ENCODE measurements at places on chromosomes 1 and 21. TPM values are rescaled to one million over a fixed set of nuclear protein-coding genes. Genes with fewer than 3 reads are reported as not detected.

C1orf94 gene
- 0.08 TPM for total RNA-seq

ZNF436 gene
- total RNA-seq, result 7.5 TPM

CFAP57 gene
- total RNA-seq, result 0.15 TPM

RGS1 gene
- total RNA-seq, result not detected

KRTAP19-6 gene
- total RNA-seq, result not detected

Measured in A375 (cell line).